Left renal cortex interstitium (tissue), 4 donors: ENCODE measurements at places on chromosomes 7 and 10.

DNA sequence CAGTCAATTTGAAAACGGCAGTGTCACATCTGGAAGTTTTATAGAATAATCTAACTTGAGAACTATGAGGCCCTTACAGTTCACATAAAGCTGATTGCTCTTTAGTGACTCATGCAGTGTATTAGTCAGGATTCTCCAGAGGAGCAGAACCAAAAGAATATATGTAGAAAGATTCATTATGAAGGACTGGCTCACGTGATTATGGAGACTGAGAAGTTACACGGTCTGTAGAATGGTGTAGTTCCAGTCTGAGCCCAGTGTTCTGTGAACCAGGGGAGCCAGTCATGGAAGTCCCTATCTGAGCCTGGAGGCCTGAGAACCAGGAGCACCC is 21.5 kb downstream of the RBM33 start:
- DNase-seq = no peak

DNA sequence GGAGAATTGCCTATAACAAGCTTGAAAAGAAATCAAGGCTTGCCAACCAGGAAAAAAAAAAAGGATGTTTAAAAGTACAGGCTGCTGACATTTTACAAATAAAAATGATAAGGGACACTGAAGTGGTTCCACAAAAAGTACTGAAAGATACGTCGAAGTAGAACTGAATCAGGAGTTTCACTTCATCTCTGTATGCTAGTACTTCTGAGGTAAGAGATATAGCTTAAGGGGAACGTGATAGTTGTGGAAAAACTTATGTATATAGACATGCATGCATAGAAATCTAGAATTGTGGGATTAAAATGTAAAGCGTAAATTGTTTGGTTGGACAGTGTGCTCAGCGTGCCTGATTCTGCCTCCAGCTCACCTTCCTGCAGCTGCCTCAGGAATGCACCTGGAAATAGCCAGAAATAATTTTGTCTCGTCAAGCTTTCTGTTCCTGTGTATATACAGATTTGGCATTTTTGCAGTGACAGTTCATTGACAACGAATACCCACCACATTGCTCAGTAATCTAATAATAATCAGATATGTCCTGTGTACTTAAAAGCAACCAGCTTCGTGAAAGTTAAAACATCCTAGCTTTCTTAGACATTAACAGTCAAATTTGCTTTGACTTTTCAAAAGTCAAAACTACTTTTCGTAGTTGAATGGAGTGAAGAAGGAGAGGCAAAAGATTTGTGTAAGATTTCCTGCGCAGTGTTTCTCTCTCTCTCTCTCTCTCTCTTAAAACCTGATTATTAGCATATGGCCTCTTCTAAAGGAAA is 1.4 kb downstream of the SOSTDC1 start:
- no peak for DNase-seq

DNA sequence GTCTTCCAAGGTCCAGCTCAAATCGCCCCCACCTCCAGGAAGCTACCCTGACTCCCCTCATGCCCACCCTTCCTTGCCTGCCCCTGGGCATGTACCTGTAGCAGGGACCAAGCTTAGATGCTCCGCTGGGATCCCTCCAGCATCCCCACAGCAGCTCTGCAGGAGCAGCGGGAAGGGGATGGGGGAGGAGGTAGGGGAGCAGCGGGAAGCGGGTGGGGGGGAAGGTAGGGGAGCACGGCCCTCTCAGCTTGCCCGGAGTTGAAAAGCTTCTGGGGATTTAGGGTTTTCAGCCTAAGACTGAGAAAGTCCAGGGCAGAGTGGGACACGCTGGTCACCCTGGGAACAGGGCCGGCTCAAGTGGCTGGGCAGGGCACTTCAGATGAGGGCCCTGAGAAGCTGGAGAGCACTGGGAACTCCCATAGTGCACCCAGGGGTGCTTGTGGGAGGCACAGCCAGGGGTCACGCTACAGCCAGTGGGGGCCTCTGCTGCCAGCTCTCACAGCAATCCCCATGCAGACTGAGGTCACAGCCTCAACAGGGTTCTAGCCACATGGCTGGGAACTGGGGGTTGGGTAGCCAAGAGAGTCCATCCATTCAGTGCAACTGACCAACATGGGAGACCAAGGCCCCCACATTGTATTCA is 13.4 kb downstream of the WDR86 start:
- DNase-seq = no peak

- peak; percentile 72 for DNase-seq
Measured at GRCh38 chr7:75599244-75599781, 107.2 kb downstream of the SPDYE5 start.

- no peak for DNase-seq
Measured at GRCh38 chr10:24645784-24646183, 77.9 kb downstream of the ARHGAP21 start.

DNA sequence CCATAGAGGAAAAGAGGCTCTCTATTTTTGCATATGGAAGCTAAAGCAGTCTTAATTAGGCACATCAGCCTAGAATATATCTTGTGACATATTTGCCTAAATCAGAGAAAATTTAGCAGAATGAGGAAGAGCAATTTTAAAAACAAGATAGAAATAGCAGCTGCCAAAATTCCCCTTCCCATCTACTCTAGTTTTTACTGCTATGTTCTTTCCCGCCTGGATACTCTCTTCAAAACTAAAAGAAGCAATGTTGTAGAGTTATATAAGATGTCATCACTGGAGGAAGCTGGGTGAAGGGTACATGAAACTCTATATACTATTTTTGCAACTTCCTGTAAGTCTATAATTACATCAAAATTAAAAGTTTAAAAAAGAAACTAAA is 87.0 kb downstream of the ARMH3 start:
- DNase-seq = no peak

GRCh38 chr7:135414850-135415439 is 95.0 kb downstream of the CNOT4 start:
- DNase-seq = no peak

DNA sequence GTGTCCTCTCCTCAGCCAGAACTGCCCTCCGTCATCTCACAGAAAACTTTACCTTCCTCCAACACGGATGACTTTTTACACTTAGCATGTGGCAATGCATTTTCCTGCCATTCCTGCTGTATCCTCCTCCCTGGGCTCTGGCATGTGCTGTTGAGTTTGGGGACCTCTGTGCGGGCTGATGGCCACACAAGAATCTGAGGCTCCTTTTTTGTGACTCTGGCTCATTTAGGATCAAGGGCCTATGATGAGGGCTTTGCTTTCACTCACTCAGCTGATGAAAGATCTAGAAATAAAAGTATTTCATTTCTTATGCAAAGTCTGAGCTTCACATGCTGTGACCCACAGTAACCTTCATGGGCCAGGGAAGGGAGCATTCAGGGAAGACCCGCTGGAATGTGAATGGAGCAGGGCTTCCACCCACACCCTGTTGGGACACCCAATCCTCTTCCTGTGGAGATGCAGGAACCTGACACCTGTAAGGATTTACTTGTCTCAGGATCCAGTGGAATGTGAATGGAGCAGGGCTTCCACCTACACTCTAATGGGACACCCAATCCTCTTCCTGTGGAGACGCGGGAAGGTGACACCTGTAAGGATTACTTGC is 500.3 kb upstream of the MKI67 start:
- no peak for DNase-seq

DNA sequence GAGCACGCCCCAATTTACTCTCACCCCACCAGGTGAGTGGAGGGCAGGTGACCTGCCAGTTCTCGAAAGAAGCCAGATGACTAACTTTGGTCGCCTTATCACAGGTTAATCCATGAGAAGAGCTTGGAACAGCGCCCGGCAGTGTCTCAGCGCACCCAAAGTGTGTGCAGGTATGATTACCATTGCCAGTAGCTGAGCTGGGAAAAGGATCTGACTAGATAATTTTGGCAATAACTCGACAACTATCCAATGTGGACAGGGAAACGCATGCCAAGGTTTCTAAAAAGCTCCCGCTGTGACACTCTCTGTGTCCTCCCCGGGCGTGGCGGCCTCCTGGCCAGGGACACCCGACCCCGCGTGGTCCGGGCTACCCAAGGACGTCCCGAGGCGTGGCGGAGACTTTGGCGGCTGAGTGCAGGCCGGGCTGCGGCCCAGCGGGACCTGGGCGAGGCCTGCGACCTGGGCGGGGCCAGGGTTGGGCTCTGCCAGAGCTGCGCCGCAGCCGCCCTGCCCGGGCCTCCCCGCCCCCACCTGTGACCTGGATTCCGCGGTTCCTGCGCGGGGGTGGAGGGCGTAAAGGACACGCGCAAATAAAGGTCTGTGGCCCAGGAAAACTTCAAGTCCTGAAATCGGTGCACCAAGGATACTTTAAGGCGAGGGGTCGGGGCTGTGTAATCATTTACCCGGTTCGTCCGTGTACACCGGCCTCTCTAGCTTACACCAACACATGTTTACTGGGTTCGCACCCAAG is 13.7 kb upstream of the WAPL start:
- DNase-seq = no peak

DNA sequence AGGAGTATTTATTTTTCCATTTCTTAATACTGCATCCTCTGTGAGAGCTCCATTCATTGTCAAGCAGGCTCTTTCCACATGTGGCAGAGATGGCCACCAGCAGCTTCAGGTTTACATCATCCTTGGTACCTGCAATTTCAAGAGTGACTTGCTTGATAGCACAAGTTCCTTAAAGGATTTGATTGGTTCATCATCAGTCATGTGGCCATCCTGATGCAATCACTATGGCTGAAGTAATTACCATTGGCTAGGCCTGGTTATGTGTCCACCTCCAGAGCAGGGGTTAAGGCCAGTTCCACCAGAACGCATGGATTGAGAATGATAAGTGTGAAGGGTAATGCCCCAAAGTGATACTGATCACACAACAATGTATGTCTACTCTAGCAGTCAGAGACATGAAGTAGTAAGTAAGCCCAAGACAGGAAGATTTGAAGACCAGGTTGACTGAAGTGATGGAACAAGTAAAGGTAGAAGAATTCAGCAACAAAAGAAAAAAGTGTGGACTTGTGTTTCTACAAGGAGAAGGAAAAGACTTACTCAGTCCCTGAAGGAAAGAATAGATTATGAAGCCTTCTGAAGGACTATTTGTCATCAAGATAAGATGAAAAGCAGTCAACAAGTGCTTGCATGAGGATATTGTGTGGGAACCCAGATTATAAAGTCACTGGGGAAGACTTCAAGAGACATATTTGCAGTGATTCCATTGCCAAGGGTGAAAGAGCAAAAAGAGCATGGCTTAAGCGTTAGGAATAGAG is 26.4 kb upstream of the PRKAR2B start:
- no peak for DNase-seq

DNA sequence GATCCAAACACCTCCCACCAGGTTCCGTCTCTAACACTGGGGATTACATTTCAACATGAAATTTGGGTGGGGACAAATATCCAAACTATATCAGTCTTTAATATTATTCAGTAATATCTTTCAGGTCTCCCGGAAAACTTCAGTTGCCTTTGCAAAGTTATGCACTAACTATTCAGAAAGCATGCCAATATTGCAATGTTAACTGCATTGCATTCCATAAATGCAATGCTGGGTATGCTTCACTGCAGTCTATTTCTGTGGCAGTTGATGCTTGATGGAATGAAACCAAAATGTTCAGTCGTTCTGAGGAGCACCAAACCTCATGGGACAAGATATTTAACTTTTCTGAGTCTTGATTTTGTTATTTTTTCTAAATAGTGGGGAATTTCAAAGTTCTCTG is 147.5 kb downstream of the SLC16A9 start:
- DNase-seq = no peak

- no peak for DNase-seq
Measured at GRCh38 chr7:155368894-155369600, 71.4 kb downstream of the INSIG1 start.
